ENCODE measurements at places on chromosomes 3 and 15. TPM values are rescaled to one million over a fixed set of nuclear protein-coding genes. Genes with fewer than 3 reads are reported as not detected.

DNA sequence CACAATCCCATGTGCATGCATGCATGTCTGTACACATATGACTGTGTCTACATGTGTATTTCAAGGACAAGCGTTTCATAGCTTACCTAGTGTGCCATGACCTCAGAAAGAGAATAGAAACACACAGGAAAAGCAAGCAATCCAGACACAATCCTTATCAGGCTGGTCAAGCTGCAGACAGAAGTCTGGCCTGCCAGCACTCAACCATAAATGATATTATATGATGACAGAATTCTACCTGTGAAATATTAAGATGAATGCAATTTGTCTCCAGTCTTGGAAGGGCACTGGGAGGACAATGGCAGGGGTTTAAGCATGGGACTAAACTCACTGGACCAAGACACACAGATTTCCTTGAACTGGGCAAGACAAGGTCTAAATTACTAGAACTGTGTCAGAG, 50.9 kb upstream of the ARL6 start:
- DNase-seq: no peak

- DNase-seq: no peak
Observed at GRCh38 chr3:104257486-104257885, 1109.2 kb upstream of the ALCAM start.

The FETUB gene
- total RNA-seq: not detected

- DNase-seq: no peak
Observed at GRCh38 chr15:89009080-89009479, 79.2 kb upstream of the ABHD2 start.

DNA sequence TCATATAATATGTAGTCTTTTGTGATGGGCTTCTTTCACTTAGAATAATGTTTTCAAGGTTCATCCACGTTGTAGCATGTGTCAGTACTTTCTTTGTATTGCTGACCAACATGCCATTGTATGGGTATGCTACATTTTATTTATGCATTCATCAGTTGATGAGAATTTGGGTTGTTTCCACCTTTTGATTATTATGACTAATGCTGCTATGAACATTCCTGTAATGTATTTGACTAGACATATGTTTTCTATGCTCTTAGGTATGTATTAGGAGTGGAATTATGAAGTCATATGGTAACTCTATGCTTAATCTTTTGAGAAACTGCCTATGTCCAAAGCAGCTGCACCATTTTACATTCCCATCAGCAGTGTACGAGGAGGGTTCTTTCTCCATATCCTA, 3.2 kb upstream of the PODXL2 start:
- DNase-seq: no peak

GRCh38 chr3:187005827-187006481, 75.6 kb downstream of the ST6GAL1 start:
- DNase-seq: no peak

- DNase-seq: no peak
Observed at GRCh38 chr3:4071481-4072184, 231.5 kb upstream of the SETMAR start.

The ATP8B4 gene
- total RNA-seq: 0.74 TPM

The RASGRP1 gene
- 1.1 TPM for total RNA-seq

GRCh38 chr3:193660698-193661411, 67.8 kb downstream of the OPA1 start:
- no peak for DNase-seq

The FOXB1 gene
- not detected for total RNA-seq

The MAP4 gene
- 281 TPM for total RNA-seq

The CASR gene
- total RNA-seq: not detected

GRCh38 chr15:38002883-38003477, 68.5 kb downstream of the TMCO5A start:
- DNase-seq: peak; percentile 69

The LSAMP gene
- not detected for total RNA-seq

The ARL14 gene
- not detected for total RNA-seq

DNA sequence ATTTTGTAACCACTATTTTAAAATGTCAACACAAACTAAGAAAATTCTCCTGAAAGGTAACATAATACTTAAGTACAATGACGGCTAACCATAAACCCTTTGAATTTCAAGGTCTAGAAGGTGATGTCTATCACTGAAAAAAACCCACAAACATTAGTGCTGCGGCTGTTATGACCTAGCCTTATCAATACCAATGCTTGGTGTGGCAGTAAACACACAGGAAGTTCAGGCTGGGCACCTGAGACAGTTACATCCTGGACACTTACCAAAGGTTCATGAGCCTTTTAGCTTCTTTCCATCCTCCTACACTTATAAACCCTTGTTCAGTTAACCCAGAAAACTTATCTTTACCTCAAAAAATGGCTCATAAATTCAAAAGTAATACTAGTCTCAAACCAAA, 5.8 kb downstream of the HSPBAP1 start:
- no peak for DNase-seq

Data from HFFc6 (cell line).